ENCODE measurements at places on chromosomes 2 and 18. TPM values are rescaled to one million over a fixed set of nuclear protein-coding genes. Genes with fewer than 3 reads are reported as not detected.

UBE2F gene
- 56.8 TPM for total RNA-seq

TRIM43 gene
- total RNA-seq, result not detected

SCG2 gene
- 5.6 TPM for total RNA-seq

EVA1A gene
- total RNA-seq, result 19.0 TPM

KCNG3 gene
- 0.14 TPM for total RNA-seq

DCDC2C gene
- not detected for total RNA-seq

DCAF17 gene
- total RNA-seq, result 25.2 TPM

DLX1 gene
- not detected for total RNA-seq

IL1R1 gene
- 6.9 TPM for total RNA-seq

STK16 gene
- total RNA-seq, result 19.1 TPM

NT5DC4 gene
- total RNA-seq, result not detected

G6PC2 gene
- not detected for total RNA-seq

EPHA4 gene
- total RNA-seq, result 30.1 TPM

CRYGD gene
- total RNA-seq, result not detected

- no peaks in the 10 kb centered on the region for H3K4me1 ChIP-seq
- no peak overlapping the region for H3K27ac ChIP-seq
- no peaks in the 10 kb centered on the region for H3K27me3 ChIP-seq
- peaks cover 66% of the 10 kb centered on the region for H3K36me3 ChIP-seq
- peak; percentile 52 for DNase-seq
- no peak overlapping the region for H3K4me3 ChIP-seq
Measured at GRCh38 chr2:189037518-189037917, 63.3 kb downstream of the COL3A1 start.

GRCh38 chr2:138763971-138764370 is 16.2 kb downstream of the NXPH2 start:
- H3K27me3 ChIP-seq, result peaks cover 2% of the 10 kb centered on the region
- H3K36me3 ChIP-seq, result no peaks in the 10 kb centered on the region
- H3K27ac ChIP-seq, result no peak overlapping the region
- no peak overlapping the region for H3K4me3 ChIP-seq
- H3K4me1 ChIP-seq, result no peaks in the 10 kb centered on the region

- H3K4me3 ChIP-seq, result no peak overlapping the region
- no peaks in the 10 kb centered on the region for H3K36me3 ChIP-seq
- H3K27me3 ChIP-seq, result no peaks in the 10 kb centered on the region
- no peak for DNase-seq
- H3K27ac ChIP-seq, result no peak overlapping the region
Measured at GRCh38 chr18:78769502-78770105, 210.0 kb upstream of the SALL3 start.

DNA sequence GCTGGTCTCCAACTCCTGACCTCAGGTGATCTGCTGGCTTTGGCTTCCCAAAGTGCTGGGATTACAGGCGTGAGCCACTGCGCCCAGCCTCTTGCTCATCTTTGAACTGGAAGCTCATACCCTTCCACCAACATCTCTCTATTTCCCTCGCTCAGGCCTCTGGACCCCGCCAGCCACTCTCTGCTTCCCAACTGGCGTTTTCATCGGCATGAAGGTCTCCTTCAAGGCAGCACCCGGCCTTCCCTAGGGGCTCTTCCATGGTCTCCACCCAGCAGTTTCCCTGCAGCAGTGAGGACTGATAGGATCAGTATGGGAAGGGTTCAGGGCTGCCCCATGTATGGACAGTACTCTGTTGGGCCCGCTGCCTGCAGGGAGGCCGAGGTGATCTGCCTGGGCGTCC is 65.8 kb upstream of the HS6ST1 start:
- no peak overlapping the region for H3K27ac ChIP-seq
- H3K4me3 ChIP-seq, result no peak overlapping the region
- H3K4me1 ChIP-seq, result peaks cover 3% of the 10 kb centered on the region
- no peaks in the 10 kb centered on the region for H3K36me3 ChIP-seq
- no peak for DNase-seq

DNA sequence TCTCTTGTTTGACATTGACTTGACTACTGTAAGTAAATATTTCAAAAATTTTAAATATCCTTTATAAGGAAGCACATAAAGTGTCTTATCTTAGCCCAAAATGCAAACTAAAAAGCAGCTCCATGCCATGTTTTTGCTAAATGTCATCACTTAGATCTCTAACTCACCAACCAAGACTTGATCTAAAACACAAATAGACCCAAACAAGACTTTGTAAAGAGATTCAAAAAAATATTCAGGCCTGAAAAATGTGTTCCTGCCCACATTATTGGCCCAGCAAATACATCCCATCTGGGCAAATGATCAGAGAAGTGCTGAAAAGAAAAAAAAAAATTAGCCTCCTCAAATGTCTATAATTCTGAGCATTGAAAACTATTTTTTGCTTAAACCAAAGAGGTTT is 187.6 kb downstream of the MREG start:
- no peaks in the 10 kb centered on the region for H3K27me3 ChIP-seq
- no peaks in the 10 kb centered on the region for H3K36me3 ChIP-seq
- H3K4me3 ChIP-seq, result no peak overlapping the region
- DNase-seq, result peak; percentile 47
- no peak overlapping the region for H3K27ac ChIP-seq

GRCh38 chr2:229287823-229288222 is 16.7 kb upstream of the PID1 start:
- no peak overlapping the region for H3K4me3 ChIP-seq
- H3K27ac ChIP-seq, result no peak overlapping the region
- DNase-seq, result no peak
- H3K27me3 ChIP-seq, result no peaks in the 10 kb centered on the region

DNA sequence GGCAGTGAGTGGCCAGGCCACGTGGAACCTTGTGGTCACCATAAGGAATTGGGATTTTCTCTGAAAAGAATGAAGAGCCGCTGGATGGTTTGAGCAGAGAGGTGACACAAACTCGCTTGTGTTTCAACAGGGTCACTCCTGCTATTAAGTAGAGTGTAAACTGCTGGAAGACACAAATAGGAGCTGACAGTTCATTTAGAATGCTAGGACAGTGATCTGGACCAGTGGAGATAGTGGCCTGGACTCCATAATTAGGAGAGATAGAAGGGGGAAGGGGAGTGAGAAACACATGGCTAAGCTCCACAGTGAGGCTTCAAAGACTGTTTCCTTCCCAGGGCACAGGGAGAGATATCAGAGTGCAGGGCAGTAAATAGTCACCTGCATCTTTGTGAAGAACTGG is 381.1 kb upstream of the ST6GAL2 start:
- no peaks in the 10 kb centered on the region for H3K27me3 ChIP-seq
- DNase-seq, result no peak
- H3K4me3 ChIP-seq, result no peak overlapping the region
- H3K27ac ChIP-seq, result no peak overlapping the region
- no peaks in the 10 kb centered on the region for H3K36me3 ChIP-seq

DNA sequence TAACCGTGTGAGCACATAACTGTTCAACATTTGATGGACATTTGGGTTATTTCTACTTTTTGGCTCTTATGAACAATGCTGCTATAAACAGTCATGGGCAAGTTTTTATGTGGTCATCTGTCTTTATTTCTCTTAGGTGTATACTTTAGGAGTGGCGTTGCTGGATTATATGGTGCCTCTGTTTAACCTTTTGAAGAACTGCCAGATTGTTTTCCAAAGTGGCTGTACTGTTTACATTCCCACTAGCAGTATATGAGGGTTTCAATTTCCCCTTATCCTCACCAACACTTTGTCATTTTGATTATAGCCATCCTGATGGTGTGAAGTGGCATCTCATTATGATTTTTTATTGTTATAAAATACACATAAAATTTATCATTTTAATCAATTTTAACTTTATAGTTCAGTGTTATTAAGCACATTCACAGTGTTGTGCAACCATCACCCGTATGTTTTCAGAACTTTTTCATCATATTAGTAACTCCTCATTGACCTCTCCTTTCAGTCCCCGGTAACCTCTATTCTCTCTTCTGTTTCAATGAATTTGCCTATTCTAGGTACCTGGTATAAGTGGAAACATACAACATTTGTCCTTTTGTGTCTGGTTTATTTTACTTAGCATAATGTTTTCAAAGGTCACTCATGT is 55.4 kb downstream of the EML4 start:
- no peaks in the 10 kb centered on the region for H3K4me1 ChIP-seq
- no peaks in the 10 kb centered on the region for H3K36me3 ChIP-seq
- H3K4me3 ChIP-seq, result no peak overlapping the region

DNA sequence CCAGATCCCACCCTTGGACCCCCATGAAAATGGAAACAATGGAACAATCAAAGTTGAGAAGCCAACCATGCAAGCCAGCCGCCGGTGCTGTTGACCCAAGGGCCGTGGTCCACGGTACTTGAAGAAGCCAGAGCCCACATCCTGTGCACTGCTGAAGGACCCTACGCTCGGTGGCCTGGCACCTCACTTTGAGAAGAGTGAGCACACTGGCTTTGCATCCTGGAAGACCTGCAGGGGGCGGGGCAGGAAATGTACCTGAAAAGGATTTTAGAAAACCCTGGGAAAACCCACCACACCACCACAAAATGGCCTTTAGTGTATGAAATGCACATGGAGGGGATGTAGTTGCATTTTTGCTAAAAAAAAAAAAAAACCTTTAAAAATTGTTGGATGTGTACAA is 26.5 kb upstream of the TXNDC2 start:
- H3K4me1 ChIP-seq, result peaks cover 5% of the 10 kb centered on the region
- DNase-seq, result no peak
- peaks cover 15% of the 10 kb centered on the region for H3K36me3 ChIP-seq
- no peak overlapping the region for H3K4me3 ChIP-seq

- H3K4me1 ChIP-seq, result peaks cover 45% of the 10 kb centered on the region
- H3K27me3 ChIP-seq, result no peaks in the 10 kb centered on the region
- H3K4me3 ChIP-seq, result no peak overlapping the region
- peak overlapping the region; percentile 97 for H3K27ac ChIP-seq
- DNase-seq, result peak; percentile 78
Measured at GRCh38 chr2:117979911-117980701, 33.8 kb downstream of the CCDC93 start.

DNA sequence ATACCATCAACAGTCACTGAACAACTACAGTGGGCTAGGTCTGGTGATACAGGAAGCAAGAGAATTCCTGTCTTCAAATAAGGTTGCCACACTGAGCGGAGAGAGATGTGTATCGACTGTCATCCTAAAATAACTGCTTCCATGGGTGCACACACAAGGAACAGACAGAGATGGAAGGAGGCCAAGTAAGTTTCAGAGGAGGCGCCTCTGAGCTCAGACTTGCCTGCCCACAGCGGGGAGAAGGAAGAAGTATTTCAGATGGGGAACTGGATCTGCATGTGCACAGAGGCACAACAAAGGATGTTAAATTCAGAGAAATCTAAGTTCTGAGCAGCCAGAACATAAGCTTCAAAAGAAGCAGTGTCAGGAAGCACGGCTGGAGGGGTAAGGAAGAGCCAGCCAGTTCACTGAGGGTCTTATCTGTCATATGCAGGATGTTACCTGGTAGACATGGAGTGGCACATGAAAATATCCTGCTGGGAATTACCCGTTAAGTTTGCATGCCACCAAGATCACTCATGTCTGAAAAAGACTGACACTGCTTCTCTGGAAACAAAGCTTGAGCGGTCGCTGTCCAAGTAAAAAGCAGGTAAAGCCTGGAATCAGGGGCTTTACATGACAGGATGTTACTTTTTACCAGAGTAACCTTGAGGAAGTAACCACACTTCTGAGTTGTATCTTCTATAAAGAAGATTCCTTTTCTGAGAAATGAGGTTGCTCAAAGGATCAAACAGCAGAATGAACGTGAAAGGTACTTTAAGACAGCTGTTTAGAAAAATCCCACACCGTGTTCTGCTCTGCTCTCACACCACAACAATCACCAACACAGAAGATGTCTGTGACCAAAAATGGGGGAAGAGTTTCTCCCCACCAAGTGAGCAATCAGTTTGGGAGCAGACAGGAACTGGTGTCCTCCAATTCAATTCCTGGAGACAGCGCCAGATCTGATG is 260.2 kb downstream of the NBAS start:
- H3K36me3 ChIP-seq, result no peaks in the 10 kb centered on the region
- no peaks in the 10 kb centered on the region for H3K27me3 ChIP-seq
- no peak for DNase-seq
- no peak overlapping the region for H3K4me3 ChIP-seq

GRCh38 chr2:167190053-167190452 is 301.8 kb downstream of the XIRP2 start:
- peak; percentile 88 for DNase-seq
- no peak overlapping the region for H3K27ac ChIP-seq
- H3K4me3 ChIP-seq, result no peak overlapping the region
- peaks cover 30% of the 10 kb centered on the region for H3K4me1 ChIP-seq

DNA sequence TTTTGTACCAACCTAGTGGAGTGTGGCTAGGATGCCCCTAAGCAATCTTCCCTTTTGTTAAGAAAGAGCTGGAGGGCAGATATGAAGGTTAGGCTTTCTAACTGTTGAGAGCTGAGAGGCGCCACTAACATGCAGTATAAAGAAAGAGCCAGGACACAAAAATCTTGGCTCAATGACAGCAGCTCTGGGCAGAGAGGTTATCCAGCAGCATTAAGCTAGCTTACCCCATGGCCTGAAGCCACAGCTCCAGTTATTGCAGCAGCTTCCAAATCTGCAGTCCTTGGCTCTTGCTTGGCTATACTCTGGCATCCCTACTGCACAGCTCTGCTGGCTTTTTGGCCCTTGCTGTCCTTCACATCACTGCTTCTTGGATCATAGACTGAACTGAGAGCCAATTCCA is 213.4 kb downstream of the GPD2 start:
- H3K4me3 ChIP-seq, result no peak overlapping the region
- H3K36me3 ChIP-seq, result no peaks in the 10 kb centered on the region
- no peaks in the 10 kb centered on the region for H3K4me1 ChIP-seq
- no peaks in the 10 kb centered on the region for H3K27me3 ChIP-seq
- peak; percentile 4 for DNase-seq

GRCh38 chr18:74528913-74529312 is 5.4 kb upstream of the CNDP1 start:
- no peak overlapping the region for H3K4me3 ChIP-seq
- no peak overlapping the region for H3K27ac ChIP-seq
- no peaks in the 10 kb centered on the region for H3K27me3 ChIP-seq
- no peak for DNase-seq
- no peaks in the 10 kb centered on the region for H3K4me1 ChIP-seq
- H3K36me3 ChIP-seq, result no peaks in the 10 kb centered on the region
